Activated T-cell treated with anti-CD3 and anti-CD28 coated beads for 1 hour (primary cell): ENCODE measurements at places on chromosomes 4 and X.
A peak's percentile ranks its signal among the peaks of the same experiment; 100 is the strongest.

GRCh38 chr4:8708401-8709021 is 115.9 kb downstream of the CPZ start:
- no peak for DNase-seq

DNA sequence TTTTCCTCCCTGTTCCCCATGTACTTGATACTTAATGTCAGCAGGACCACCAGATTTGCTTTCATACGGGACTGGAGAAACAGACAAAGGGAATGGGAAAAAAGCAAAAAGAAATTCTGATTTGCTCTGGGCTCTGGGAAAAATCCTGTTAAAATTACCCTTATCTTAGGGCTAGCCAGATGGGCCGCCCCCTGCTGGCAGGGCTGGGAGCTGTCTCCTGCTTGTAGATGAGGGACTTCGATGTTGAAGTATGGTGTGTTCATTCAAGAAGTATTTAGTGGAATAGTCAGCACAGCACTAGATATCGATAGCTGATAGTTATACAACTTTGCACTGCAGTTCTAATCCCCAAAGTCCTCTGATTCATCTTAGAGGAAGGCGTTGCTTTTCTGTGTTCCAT is 45.8 kb downstream of the BCORL1 start:
- DNase-seq, result peak; percentile 40

GRCh38 chrX:38142610-38143009 is 78.1 kb downstream of the SRPX start:
- no peak for DNase-seq

- peak; percentile 4 for DNase-seq
These were observed at the start of gene GPC3 for GRCh38 chrX:133985164-133985966. Gene GPC3, minus strand, starts transcription at chrX:133985594.

GRCh38 chrX:50812995-50813842 is 775 bp downstream of the SHROOM4 start:
- no peak for DNase-seq

DNA sequence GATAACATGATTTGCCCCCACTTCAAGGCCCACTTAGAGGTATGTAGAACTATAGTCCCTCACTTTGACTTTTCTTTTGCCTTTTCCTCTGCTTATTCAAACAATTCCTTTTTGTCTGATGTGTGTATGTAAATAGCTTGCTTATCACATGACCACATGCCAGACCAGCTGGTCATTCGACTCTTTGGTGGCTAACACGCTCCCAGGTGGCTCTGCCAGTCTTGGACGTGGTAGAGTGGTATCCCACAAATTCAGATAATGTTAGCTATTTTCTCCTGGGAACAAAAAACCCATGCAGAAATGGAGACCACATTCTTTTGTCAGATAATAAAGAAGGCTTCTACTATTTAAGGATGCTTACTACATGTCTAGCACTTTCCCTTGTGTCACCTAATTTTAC is 47.9 kb downstream of the ARHGAP24 start:
- no peak for DNase-seq

GRCh38 chrX:51292421-51292820 is 40.2 kb upstream of the NUDT10 start:
- DNase-seq, result no peak
